Cortex of kidney (tissue), 1 donor: ENCODE measurements at places on chromosomes 11 and 22.

DNA sequence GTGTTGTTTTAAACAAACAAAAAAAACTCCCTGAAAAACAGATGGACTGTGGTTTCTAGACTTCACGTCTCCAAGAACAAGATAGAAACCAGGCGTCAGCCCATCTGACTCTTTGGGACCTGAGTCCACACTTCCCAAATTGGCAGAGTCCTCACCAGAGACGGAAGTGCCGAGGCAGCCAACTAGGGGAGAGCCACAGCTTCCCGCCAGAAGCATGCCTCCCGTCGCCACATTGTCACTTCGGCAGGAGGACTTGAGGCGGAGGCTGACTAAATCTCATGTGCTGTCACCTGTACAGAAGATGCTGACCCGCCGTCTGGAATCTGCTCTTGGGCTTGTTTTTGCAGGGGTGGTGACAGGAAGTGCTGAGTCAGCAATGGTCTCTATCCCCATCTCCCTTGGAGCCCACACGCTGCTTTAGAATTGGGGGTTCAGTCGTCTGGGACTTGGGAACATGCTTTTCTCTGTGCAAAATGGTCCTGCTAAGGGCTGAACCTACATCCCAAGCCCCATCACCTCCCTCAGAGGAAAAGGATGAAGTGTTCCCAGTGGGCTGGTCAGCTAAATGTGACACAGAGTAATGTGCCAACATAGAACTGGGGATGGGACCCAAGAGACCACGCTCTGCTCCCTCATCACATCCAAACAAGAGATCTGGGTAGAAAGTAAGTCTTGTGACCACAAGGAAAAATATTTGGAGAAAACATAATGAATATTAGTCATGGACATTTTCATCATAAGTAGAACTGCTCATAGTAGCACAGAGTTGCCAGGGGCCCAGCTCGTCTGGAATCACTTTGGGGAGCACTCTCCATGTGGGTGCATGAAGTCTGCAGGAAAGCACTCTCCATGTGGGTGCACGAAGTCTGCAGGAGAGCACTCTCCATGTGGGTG lies 152.9 kb downstream of the SNX19 start:
- no peak for DNase-seq

DNA sequence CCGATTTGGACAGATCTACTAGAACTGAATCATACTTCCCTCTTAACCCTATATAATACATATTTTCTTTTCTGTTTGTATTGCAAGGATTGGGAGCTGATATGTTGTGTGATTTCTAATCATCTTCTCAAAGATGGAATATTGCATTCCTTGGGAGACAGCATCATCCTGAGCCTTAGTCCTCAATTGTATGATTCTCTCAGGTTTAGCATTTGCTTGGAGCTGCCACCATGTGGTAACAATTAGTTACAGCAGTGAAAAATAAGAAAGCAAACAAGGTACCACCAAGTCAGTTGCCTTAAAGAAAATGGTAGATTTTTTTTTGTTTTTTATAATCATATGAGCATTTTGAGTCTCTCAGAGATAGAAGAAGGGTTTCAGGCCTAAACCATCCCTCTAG lies 11.9 kb downstream of the SNX19 start:
- DNase-seq: no peak

DNA sequence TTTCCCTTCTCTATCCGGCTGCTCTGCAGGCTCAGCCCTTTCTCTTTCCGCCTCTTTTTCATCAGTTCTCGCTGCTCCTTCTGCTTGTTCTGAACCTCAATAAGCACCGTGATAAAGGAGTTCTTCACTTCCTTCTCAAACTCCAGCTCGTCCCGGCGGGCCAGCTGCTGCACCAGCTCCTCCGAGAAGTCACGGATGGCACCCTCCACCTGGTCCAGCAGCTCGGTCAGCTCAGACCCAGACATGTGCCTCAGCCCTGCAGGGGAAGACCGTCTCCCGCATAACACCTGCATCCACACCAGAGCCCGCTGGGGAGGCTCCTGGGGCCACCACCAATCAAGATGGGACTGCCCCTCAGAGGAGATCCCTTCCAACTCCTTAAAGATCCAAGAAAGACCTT lies 40.2 kb downstream of the FEZ1 start:
- no peak for DNase-seq

- DNase-seq: no peak
Observed at GRCh38 chr11:61996933-61997332, 29.5 kb upstream of the FTH1 start.

DNA sequence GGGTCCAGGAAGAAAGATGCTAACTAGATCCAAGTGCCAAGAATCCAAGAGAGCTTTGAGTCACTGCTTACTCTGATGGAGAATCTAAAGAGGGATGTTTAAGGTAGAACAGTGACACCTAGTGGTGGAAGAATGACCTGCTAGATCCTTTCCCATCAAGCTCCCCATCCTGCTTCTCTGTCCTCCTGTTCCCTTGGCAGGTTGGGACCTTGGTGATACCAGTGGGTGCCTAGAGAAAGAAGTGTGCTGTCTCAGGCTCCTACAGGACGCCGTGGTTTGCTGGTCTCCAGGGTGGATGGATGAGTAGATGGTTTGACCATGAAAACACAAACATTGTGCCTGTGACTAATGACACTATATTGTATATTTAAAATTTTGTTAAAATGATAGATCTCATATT lies 383.7 kb downstream of the TMEM135 start:
- DNase-seq: no peak

GRCh38 chr11:57596266-57596885 lies 1.1 kb upstream of the SERPING1 start:
- DNase-seq: no peak

GRCh38 chr11:27514558-27514957 lies 8.0 kb upstream of the LIN7C start:
- no peak for DNase-seq

DNA sequence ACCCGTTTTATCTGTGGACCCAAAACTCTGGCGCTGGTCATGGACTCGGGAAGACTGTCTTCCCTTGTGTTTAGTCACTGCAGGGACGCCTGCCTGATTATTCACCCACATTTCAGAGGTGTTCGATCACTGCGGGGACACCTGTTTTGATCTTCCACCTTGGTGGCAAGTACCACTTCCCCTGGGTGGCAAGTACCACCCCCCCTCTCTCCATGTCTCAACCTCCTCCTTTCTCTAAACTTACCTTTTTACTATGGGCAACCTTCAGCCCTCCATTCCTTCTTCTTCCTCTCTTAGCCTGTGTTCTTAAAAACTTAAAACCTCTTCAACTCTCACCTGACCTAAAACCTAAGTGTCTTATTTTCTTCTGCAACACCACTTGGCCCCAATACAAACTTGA lies 1.9 kb upstream of the NDUFC2 start:
- DNase-seq: no peak

DNA sequence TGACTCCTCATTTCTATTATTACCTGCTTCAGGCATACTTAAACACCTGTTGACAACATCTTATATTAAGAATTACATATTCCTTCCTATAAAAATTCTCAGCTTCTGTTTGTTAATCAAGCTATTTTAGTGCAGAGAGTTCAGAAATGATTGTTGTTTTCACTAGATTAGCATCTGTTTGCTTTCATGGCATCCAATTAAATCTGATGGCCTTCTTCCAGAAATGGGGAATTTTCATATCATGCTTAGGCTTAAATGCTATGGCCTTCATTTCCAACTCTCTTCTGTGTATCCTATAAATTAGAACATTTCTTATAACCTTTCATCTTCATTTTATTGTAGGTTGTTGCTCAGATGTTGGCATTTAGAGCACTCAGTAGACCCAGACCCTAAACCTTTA lies 180.0 kb downstream of the WNT11 start:
- no peak for DNase-seq

GRCh38 chr11:57153448-57153847 lies 28.3 kb upstream of the LRRC55 start:
- DNase-seq: no peak

DNA sequence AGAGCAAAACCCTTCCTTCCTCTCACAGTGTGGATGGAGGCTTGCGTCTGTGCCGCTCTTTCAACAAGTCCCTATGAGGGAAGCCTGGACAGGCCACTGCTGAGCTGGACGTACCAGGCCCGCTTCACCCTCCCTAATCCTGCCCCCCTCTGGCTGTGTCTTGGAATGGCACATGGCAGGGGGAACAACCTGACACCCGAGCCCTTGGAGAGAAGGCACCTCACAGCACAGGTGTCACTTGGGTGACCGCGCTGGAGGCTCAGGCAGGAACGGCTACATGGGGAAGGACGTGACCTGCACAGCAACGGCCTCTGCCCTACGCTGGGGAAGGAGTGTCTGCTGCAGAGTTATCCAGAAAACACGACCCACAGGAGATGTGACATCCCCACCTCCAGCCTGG lies 11.0 kb downstream of the CARS1 start:
- no peak for DNase-seq

GRCh38 chr11:17489751-17490150 lies 13.1 kb upstream of the ABCC8 start:
- no peak for DNase-seq

DNA sequence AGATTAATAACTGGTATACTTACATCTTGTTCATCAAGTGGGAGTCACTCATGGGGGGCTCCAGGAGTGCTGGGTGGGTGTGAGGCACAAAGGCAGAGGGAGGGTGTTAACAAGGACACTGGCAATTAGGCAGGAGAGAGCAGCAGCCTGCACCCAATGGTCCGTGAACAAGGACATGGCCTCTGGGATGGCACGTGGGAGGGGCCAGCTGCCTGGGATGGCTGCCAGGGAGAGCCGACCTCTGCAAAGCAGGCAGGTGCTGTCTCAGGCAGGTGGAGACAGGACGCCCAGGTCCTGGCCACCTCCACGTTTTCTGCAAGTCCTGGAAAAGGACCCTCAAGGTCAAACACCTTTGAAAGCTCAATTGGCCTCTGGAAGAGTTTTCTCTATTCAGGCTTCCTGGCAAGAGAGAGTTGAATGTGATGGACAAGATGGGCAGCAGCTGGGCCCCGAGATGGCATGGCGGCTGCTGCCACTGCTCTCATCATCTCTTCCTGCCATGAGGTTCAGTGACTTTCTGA lies 257.1 kb downstream of the BUD13 start:
- no peak for DNase-seq

DNA sequence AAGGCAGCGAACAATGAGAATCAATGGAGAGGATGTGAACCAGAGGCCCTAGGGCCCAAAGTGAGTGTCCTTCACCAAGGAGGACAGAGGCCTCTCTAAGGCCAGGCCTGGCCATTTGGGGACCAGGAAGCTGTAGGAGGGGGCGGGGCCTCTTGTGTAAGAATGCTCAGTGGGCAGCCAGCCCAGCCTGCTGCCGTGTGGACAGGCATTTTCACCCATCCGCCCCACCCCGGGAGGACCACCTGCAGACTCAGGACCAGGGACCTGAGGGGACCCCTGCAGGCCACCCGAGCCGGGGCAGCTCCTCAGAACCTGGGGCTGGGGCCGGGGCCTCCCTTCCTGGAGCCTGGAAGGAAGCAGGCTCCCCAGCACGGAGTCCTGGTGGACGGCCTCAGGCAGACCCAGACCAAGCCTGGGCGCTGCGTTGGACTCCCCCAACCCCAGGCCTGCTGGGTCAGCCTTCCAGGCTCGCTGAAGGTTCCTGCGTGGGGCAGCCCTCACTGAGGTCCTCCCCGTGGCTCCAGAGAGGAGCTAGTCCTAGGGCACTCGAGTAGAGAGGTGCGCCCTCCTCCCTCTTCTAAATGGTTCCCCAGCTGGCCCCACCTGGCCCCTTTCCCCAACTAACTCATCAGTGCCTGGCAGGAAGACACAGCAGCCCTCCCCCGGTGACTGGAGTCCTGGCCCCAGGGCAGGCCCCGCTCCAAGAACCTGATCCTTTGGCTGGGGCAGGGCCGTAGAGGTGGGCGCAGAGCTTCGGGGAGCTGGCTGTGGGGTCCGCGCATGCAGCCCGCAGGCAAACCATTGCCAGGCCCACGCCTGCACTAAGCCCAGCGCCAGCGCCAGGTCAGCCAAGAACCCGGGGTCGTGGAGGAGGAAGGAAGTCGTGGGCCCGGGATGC lies 1.5 kb upstream of the TRABD start:
- no peak for DNase-seq

DNA sequence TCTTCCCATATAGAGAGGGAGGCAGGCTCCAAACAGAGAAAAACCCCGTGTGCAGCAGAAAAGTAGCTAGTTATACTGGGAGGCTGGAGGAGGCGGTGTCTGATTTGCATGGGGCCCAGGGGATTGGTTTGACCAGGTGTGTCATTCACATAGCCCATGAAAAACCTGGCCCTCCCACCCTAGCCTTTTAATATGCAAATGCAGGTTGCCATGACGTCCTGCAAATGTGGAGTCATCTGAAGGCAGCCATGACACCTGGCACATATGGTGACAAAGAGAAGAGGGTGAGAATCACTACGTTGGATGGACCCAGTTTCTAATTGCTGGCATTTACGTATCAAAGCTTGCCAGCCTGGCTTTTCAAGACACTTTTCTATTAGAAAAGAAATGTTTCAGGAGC lies 57.8 kb downstream of the FAM181B start:
- no peak for DNase-seq

- no peak for DNase-seq
Observed at GRCh38 chr22:24465566-24465965, 29.6 kb upstream of the UPB1 start.
